ENCODE measurements at places on chromosomes 16 and 17.

DNA sequence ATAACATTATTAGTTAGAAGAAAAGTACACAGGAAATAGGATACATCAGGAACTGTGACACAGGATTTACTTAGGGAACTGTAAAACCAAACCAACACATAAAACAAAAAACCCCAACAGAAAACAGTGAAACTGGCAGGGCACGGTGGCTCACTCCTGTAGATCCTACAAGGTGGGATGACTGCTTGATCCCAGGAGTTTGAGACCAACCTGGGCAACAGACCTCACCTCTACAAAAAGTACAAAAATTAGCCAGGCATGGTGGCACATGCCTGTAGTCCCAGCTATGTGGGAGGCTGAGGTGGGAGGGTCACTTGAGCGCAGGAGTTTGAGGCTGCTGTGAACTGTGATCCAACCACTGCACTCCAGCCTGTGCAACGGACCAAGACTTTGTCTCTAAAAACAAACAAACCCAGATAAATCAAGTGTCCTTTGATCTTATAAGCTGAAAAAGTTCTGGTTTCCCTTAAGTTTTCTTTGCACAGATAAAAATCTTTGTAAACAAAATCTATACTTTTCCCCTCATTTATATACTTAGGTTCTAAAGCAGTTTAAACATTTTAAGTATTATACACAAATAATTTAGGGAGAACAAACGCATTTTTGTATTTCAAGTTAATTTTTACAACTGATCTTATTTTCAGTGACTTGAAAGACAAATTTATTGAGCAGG, 111.5 kb upstream of the TOB1 start:
- no peak for DNase-seq

- no peak for DNase-seq
Observed at GRCh38 chr16:69781118-69781517, 19.0 kb downstream of the WWP2 start.

DNA sequence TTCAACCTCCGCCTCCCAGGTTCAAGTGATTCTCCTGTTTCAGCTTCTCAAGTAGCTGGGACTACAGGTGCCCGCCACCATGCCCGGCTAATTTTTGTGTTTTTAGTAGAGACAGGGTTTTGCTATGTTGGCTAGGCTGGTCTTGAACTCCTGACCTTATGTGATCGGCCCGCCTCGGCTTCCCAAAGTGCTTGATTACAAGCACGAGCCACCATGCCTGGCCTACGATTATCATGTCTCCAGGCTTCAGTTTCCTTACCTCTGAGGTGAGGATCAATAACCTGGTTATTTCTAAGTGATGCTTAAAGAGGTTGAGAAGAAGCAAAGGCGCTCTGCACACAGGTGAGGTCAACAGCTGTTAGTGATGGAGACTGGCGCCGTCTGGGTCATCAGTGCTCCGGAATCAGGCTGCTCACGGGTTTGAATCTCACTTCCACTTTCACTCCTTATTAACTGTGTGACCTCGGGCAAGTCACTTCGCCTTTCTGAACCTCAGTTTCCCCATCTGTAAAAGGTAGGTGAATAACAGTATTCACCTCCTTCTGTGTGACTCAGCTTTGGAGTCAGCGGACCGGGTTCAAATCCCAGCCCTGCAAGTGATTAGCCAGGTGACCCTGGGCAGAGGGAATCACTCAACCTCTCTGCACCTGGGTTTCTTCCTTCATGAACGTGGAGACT, 745 bp upstream of the ABCC1 start:
- no peak for DNase-seq

- peak; percentile 80 for DNase-seq
Observed at GRCh38 chr17:73349138-73349537, 37.3 kb upstream of the CDC42EP4 start.

GRCh38 chr17:81491181-81491581, 21.4 kb downstream of the ACTG1 start:
- no peak for DNase-seq

- DNase-seq, result no peak
Observed at GRCh38 chr17:82077617-82078358, 12.2 kb upstream of the DUS1L start.

DNA sequence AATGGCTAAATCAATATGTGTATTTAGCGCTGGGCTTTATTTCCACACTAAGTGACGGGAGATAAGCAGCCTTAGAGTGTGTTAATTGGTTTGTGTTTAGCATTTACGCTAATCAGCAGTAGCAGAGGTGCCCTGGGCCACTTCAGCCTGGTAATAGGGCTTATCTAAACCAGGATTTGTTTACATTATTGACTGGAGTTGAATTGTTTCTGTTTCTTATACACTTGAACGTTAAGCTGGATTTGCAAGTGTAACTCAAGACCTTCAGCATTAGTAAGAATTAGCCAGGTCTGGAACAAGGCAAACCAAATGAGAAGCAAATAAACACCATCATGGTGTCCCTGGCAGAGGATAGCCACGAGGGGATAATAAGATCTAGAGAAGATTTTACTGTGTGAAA, 313.6 kb downstream of the HS3ST4 start:
- no peak for DNase-seq

DNA sequence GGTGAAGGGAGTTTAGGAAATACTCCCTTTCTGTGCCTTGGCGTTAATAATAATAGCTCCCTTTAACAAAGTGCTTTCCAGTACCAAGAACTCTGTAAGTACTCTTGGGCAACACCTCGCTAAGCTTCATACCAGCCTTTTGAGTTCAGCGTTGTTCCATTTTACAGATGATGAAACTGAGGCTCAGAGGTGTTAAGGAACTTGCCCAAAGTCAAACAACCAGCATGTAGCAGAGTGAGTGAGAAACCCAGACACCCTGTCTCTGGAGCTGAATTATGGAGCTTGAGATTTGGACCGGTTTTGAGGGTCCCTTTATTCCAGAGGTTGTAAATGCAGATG, 607 bp downstream of the KATNIP start:
- DNase-seq, result no peak

- DNase-seq, result peak; percentile 68
Observed at GRCh38 chr17:38725066-38725465, 5.1 kb upstream of the CISD3 start.

GRCh38 chr17:81706757-81707624, 3.8 kb downstream of the MRPL12 start:
- DNase-seq, result no peak

GRCh38 chr17:14737984-14738651, 437.2 kb downstream of the HS3ST3B1 start:
- DNase-seq, result no peak

- DNase-seq, result no peak
Observed at GRCh38 chr16:50469121-50469743, 79.0 kb upstream of the NKD1 start.

GRCh38 chr16:52203096-52203495, 343.8 kb downstream of the TOX3 start:
- no peak for DNase-seq

GRCh38 chr17:83131401-83132011, 52.1 kb downstream of the METRNL start:
- DNase-seq, result no peak

DNA sequence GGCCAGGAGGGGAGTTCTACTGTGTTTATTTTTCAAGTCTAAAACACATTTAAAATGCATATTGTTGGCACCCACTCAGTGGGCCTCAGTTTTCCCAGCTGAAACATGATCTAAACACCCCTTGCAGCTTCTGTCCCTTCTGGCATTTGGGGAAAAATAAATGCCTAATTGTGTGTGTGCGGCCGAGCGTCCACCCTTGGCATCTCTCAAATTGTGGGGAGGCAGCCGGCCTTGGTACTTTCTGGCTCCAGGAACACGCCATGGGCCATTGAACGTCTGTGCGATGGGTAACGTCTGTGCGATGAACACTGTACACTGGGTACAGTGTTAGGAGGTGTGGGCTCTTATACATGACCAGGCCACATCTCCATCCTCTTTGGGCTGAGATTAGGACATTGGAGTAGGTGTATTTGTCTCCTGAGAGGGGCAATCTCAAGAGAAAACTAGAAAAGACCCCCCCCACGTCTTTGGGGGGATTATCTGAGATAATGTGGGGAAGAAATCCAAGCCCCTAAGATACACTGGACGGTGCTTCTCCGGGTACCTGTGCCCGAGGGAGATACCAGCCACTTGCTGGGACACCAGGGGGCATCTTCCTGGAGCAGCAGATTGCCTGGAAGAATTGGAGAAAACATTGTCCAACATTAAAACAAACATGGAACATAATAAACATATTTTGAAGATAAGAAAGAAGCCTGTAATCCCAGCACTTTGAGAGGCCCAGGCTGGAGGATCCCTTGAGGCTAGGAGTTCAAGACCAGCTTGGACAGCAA, 54.9 kb downstream of the RAB11FIP4 start:
- DNase-seq, result peak; percentile 21

DNA sequence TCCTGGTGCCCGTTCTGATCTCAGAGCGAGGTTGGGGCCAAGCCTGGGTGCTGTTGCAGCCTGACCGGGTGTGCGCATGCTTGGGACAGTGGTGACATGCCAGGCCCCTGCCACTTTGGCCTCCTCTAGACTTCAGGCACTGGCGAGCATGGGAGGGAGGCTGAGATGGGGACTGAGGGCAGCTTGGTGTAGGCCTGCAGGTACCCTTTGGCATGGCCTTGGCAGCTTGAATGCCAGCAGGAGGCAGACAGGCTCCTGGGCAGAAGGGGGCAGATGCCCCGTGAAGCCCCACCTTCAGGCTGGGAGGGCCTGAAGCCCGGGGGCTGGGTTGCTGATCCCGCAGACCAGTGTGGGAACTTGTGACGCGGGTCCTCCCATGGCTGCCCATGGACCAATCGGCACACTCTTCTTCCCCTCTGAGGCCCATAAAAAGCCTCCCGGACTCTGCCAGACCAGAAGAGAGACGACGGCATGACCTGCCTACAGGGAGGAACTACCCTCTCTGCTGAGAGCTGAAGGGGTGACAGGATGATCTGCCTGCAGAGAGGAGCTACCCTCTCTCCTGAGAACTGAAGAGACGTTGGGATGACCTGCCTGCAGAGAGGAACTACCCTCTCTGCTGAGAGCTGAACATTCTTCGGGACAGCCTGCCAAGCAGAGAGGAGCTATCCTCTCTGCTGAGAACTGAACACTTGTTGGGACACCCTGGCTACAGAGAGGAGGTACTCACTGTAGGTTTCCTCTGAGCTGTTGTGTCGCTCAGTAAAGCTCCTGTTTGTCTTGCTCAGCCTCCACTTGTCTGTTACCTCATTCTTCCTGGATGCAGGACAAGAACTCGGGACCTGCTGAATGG, 17.5 kb downstream of the RHOT1 start:
- no peak for DNase-seq

- DNase-seq, result no peak
Observed at GRCh38 chr16:11372073-11372828, 27.0 kb downstream of the RMI2 start.

DNA sequence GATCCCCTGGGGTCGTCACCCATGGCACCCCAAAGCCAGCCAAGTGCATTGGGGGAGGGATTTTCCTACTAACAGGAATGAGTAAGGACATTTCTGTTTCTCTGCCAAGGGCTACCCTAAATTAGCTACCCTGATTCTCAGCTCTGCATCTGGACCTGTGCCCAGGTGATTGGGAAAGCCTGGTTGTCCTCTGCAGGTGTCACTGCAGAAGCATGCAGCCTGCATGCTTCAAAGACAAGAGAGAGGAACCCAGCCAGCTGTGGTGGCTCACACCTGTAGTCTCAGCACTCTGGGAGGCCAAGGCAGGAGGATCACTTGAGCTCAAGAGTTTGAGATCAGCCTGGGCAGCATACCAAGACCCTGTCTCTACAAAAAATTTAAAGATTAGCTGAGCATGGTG, 19.6 kb downstream of the BEAN1 start:
- no peak for DNase-seq

DNA sequence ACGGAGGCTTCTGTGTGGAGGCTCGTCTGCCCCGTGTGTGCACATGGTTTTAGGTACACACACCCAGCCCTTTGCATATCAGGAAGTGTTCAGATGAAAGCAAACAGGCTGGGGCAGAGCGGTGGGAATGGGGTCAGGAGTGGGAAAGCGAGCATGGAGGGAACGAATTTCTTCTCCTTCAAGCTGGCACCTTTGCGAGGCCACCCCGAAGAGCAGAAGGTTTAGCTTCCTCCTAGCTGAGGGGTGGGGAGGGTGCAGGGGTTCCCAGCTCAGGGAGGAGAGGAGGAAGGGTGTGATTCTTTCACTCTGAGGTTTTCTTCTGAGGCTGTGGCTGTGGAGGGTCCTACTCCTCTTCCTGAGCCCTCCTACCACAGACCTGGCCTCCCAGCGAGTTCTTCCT, 83.6 kb downstream of the ABR start:
- no peak for DNase-seq

GRCh38 chr16:4115209-4115948, 863 bp downstream of the ADCY9 start:
- peak; percentile 21 for DNase-seq

GRCh38 chr17:80233202-80233601, 13.0 kb downstream of the SLC26A11 start:
- DNase-seq, result no peak

GRCh38 chr17:62343764-62344270, 36.5 kb upstream of the EFCAB3 start:
- no peak for DNase-seq

DNA sequence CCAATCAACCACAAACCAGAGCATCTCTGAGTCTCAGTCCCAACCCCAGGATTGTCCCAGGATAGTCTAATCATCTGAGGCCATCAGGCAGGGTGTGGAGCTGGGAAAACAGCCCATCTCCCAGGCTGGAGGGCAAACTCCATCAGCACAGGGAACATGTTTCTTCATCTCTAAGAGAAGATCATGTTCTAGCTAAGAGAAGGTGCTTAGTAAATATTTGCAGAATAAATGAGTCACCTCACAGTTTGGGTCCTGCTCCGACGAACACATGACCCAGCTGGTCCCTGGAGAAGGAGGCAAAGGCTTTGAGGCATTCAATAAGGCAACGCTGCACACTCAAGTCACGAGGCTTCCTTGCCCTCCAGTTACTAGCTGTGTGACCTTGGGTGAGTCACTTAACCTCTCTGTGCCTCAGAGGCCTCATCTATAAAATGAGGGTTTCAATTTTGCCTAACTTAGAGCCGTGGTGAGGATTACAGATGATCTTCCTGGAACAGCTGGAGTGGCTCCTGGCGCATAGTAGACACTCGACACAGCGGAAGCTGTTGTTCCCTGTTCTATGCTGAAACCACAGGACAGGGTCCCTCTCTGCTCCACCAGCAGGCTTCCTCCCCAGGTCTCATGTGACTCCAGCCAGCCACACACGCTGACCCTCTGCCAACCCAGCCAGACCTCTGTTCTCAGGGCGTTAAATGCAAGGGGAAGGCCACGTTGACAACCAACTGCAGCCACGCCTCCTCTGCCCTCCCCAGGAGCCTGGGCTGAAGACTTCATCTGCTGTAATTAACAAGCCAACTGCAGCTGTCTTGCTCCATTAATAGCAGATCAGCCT, 10.3 kb upstream of the RPL38 start:
- peak; percentile 23 for DNase-seq

- no peak for DNase-seq
Observed at GRCh38 chr17:63450551-63450950, 4.4 kb upstream of the CYB561 start.

- peak; percentile 87 for DNase-seq
Observed at GRCh38 chr16:75433732-75434413, 570 bp upstream of the CFDP1 start.

GRCh38 chr17:7806587-7806986, 27.4 kb upstream of the KDM6B start:
- DNase-seq, result no peak

Measured in midbrain (tissue), 1 donor.